ENCODE measurements at places on chromosomes 4 and X.
A peak's percentile ranks its signal among the peaks of the same experiment; 100 is the strongest.

DNA sequence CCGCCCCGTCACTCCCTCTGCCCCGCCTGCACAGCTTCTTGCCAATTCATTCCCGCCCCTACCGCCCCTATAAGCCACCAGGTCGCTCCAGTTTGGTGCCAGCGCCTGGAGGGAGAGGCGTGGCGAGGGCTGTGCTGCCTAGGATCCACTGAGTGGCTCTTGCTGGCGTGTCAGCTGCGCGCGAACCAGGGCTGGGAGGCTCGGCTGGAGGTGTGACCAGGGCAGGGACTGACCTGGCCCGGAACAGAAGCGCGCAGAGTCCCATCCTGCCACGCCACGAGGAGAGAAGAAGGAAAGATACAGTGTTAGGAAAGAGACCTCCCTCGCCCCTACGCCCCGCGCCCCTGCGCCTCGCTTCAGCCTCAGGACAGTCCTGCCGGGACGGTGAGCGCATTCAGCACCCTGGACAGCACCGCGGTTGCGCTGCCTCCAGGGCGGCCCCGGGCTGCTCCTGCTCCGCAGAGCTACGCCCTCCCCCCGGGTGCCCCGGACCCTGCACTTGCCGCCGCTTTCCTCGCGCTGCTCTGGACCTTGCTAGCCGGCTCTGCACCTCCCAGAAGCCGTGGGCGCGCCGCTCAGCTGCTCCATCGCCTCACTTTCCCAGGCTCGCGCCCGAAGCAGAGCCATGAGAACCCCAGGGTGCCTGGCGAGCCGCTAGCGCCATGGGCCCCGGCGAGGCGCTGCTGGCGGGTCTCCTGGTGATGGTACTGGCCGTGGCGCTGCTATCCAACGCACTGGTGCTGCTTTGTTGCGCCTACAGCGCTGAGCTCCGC lies at the start of gene GPR78:
GPR78 (plus strand) TSS at position 72 of the 773 bp plus-strand sequence; CDS start at position 663, 591 bp downstream.
- H3K36me3 ChIP-seq: no peaks in the 10 kb centered on the region
- DNase-seq: no peak
- no peak within 1 kb of the TSS for H3K4me3 ChIP-seq
- no peaks in the 10 kb centered on the region for H3K4me1 ChIP-seq
- H3K27me3 ChIP-seq: no peaks in the 10 kb centered on the region
- no peak within 1 kb of the TSS for H3K27ac ChIP-seq

GRCh38 chrX:119757979-119758730 lies at the start of gene SOWAHD:
SOWAHD (plus strand) TSS chrX:119758588; CDS start chrX:119758668, 80 bp downstream.
- no peak within 1 kb of the TSS for H3K27ac ChIP-seq
- H3K36me3 ChIP-seq: no peaks in the 10 kb centered on the region
- peak; percentile 21 for DNase-seq
- H3K4me3 ChIP-seq: peak within 1 kb of the TSS; percentile 47

- H3K4me1 ChIP-seq: peaks cover 54% of the 10 kb centered on the region
- H3K4me3 ChIP-seq: no peak overlapping the region
- peak overlapping the region; percentile 99 for H3K27ac ChIP-seq
- no peaks in the 10 kb centered on the region for H3K27me3 ChIP-seq
- peak; percentile 27 for DNase-seq
- peaks cover 24% of the 10 kb centered on the region for H3K36me3 ChIP-seq
Observed at GRCh38 chrX:107712231-107713202, 63.1 kb downstream of the TSC22D3 start.

GRCh38 chr4:184807797-184808712 lies 17.7 kb downstream of the ACSL1 start:
- no peak for DNase-seq
- H3K4me3 ChIP-seq: no peak overlapping the region
- H3K27ac ChIP-seq: no peak overlapping the region
- H3K4me1 ChIP-seq: no peaks in the 10 kb centered on the region
- H3K27me3 ChIP-seq: no peaks in the 10 kb centered on the region
- H3K36me3 ChIP-seq: no peaks in the 10 kb centered on the region

All from CD8-positive, alpha-beta memory T cell (primary cell).